ENCODE measurements at places on chromosomes 2 and 18.

- no peak for DNase-seq
These were observed 84.2 kb downstream of the TEX51 start for GRCh38 chr2:126982935-126983334.

DNA sequence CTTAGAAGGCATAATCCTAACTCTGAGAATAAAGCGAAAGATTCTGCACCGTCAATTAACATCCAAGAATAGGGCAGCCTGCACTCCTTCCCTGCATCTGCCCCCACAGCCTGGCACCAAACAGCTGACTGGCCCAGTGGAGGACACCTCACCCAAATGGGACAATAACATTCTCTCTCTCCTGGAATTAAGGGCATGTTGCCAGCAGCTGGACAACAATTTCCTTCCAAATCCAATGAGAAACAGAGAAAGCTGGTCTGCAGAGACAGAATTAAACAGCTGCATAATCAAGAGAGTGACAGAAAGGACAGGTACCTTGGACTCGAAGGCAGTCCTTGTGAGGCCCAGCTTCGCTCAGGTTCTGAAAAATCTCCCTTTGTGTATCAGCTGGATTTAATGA lies 15.0 kb downstream of the COX7A2L start:
- no peak for DNase-seq

DNA sequence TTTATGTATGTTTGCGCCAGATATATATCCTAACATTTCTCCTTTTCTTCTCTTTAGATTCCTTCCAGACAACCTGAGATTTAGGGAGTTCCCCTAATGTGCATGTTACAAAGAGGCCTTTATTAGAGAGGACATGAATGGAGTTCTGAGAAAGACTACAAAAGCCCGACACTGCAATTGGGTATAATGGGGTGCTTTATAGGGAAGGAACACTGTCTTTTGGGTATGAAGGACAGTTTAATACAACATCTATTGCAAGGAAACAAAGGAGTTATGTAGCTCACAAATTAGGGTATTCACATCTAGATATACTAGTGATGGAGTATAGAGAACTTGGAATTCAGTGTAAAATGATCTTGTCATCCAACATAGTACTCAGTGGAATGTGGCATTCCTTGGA lies 383.8 kb downstream of the FIGN start:
- no peak for DNase-seq

- no peak for DNase-seq
These were observed 140.3 kb downstream of the NRP2 start for GRCh38 chr2:205822579-205822978.

DNA sequence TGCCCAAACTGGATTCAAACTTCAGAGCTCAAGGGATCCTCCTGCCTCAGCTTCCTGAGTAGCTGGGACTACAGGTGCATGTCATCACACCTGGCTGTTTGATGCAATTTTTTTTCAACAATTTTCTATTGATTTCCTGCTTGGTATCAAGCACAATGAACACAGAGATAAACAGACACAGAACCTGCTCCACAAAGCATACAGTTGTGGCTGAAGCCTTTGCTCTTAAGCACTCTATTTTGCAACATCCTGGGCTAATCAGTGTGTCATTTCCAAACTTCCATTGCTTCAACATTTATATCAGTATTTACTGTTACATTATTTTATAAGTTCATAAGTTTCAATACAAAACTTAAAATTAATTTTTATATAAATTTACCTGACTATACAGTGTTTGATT lies 79.4 kb downstream of the NEB start:
- DNase-seq, result no peak

DNA sequence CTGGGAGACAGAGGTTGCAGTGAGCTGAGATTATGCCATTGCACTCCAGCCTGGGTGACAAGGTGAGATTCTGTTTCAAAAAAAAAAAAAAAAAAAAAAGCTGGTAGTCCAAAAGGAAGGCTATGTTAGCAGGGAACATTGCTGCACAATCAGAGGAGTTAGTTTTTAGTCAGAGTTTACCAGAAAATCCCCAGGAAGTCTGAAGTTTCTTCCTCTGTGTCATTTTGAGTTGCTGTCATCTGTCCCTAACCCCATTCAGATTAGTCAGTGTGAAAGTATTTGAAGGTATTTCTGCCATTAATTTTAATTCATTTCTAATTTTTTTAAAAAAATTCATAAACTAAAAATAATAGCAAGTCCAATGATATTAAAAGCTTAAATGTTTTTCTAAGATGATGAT lies 33.5 kb upstream of the CERS6 start:
- no peak for DNase-seq

DNA sequence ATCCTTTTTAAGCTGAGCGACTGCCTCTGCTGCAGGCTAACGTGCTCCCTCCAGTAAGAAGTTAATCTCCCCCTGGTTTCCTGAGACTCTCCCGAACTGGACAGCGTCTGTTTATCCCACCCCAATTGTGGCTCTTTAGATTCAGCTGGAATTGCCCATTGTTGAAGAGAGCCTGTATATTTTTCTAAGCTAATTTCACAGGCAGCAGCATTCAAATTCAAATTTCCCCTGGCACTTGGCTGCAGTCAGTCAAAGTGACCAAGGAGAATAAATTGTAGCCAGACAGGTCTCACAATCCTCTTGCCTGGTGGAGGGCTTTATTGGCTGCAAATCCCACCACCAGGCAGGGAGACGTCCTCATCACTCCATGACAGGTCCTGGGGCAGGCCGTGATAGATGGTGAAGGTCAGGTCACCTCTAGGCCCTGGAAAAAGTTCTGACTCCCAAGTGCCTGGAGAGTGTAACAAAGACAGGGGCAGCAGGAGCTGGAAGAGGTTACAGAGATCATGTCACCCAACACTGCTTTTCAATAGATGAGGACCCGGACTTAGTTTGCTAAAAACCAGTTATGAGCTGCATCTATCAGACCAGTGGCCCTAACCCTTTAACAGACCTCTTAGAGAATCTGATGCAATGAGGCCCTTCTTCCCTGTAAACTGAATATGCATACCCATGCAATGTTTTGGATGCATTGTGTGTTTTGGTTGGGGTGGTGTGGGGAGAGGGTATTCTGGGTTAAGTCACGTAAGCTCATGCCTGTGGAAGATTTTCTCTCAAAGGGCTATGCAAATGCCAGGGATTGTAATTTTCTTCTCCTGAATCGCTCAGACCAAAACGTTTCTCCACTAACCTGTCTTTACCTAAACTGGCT lies 32.3 kb upstream of the C18orf32 start:
- DNase-seq, result no peak

DNA sequence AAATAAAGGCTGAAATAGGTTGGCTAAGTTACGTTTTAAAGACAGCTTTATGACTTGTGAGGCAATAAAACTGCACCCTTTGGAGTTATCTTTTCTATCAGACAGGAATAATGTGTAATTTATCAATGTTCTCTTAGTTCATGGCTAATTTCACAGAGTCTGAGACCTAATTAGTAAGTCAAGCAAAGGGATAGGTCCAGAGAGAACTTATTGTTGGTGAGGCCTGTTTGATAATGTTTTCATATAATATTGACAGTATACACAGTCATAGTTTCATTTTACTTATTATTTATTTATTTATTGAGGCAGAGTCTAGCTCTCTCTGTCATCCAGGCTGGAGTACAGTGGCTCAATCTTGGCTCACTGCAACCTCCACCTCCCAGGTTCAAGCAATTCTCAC lies 1.9 kb upstream of the IL36RN start:
- no peak for DNase-seq

GRCh38 chr2:155846259-155846658 lies 486.3 kb downstream of the NR4A2 start:
- no peak for DNase-seq

DNA sequence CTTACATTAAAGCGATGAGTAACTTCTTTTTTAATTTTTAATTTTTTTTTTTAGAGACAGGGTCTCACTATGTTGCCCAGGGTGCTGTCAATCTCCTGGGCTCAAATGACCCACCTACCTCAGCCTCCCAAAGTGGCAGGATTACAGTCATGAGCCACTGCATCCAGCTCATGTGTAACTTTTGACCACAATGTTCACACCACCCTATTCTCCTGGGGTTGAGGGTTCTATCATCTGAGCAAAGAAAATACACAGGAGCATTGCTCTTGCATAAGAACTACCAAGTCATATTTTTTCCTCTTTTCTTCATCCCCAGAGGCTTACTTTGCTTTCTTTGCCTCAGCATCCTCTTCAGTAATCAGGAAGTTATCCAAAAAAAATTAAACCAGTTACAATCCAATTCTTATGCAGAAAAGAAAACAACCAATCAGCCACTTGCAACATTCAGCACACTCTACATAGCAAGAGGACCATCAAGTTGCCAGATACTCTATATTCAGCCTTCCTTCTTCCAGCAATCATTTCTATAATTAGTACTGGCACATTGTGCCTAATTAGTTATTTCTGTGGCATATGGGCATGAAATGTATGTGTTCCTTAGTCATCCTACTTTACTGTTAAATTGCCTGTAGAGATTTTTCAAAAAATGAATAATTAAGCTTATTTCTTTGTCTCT lies 345.6 kb downstream of the AKAIN1 start:
- DNase-seq, result no peak

GRCh38 chr2:171386627-171387026 lies 47.2 kb downstream of the METTL8 start:
- no peak for DNase-seq
